NCI-H1436 (cell line): ENCODE measurements at places on chromosomes 16 and 17.

GRCh38 chr16:67399749-67400704 lies 6.7 kb upstream of the TPPP3 start:
- DNase-seq = no peak

- DNase-seq = no peak
These were observed 19.1 kb downstream of the NLRC5 start for GRCh38 chr16:57008440-57008839.

- DNase-seq = no peak
These were observed 34.6 kb upstream of the SMIM36 start for GRCh38 chr17:55545806-55546205.

- DNase-seq = no peak
These were observed 323.0 kb upstream of the TBX2 start for GRCh38 chr17:61076621-61077031.

DNA sequence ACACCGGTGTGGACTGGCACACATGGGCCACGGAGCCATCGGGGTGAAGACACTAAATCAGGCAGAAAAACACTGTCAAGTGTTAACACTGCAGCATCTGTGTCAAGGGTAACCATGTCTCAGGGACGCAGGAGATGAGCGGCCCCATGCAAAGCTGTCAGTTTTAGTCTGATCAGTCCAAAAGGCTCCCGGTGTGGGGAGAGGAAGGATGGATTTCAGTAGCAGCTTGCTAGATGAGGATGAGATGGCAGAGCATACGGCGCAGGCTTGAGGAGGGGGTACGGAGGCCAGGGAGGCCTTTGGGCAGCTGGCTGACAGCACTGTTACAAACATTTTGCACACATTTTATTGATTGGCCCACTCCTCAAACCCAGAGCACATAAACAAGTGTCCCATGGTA lies 98.1 kb downstream of the GNAO1 start:
- no peak for DNase-seq

GRCh38 chr16:50038756-50039529 lies 13.9 kb downstream of the CNEP1R1 start:
- no peak for DNase-seq

- DNase-seq = no peak
These were observed 256.7 kb downstream of the CDH11 start for GRCh38 chr16:64865069-64865696.

GRCh38 chr17:60887614-60888028 lies 210.0 kb downstream of the BCAS3 start:
- no peak for DNase-seq

GRCh38 chr16:89422905-89423630 lies 67.3 kb downstream of the ANKRD11 start:
- DNase-seq = no peak

DNA sequence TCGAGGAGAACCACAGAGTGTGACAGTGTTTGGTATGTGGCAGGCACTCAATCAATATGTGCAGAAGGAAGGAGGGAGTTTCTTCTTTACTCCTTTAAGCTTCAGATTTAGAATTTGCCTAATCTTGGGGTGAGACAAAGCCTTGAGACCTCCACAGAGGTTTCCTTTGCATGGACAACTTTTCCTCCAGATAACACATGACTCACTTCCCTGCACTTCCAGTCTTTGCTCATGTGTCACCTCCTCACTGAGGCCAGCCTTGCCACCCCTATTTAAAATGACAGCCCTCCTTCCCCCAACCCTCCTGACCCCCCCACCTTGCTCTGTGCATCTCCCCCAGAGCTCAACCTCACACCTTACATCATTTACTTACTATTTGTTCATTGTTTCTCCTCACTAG lies 17.4 kb upstream of the NOS2 start:
- DNase-seq = no peak

DNA sequence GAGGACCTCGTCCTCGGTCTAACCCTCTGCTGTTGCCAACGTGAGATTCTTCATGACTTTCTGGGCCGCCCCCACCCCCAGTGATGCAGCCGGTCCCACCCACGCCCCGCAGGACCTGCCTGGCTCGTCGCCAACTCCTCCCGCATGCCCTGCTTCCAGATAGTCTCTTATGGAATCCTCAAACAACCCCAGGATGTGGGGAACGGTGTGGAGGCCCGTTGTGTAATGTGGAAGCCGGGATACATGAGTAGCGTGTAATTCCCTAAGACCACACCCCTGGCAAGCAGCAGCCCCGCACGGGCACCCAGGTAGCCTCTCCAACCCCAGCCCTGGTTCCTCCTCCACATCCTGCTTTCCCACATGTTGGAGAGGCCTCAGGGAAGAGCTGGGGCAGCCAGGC lies 275.9 kb downstream of the C16orf95 start:
- DNase-seq = no peak

DNA sequence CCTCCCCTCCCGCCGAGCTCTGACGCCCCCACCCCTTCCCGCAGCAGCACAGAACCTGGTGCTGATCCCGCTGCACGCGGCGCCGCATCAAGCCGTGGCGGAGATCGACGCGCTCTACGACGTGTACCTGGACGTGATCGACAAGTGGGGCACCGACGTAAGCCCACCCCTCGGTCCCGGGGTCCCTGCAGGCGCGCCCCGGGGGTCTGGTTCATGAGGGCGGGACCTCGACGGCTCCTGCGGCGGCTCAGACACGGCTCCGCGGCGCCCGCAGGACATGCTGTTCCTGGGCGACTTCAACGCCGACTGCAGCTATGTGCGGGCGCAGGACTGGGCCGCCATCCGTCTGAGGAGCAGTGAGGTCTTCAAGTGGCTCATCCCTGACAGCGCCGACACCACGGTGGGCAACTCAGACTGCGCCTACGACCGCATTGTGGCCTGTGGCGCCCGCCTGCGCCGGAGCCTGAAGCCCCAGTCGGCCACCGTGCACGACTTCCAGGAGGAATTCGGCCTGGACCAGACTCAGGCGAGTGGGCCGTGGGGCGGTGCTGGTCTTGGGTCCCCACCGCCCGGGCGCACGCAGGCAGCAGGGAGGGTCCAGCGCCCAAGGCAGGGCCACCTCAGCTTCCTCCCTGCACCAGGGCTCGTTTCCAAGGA lies 1.4 kb downstream of the DNASE1L2 start:
- no peak for DNase-seq

GRCh38 chr17:77996256-77996655 lies 37.8 kb downstream of the TNRC6C start:
- DNase-seq = no peak

- DNase-seq = no peak
These were observed 8.3 kb downstream of the GRB2 start for GRCh38 chr17:75397217-75397616.

DNA sequence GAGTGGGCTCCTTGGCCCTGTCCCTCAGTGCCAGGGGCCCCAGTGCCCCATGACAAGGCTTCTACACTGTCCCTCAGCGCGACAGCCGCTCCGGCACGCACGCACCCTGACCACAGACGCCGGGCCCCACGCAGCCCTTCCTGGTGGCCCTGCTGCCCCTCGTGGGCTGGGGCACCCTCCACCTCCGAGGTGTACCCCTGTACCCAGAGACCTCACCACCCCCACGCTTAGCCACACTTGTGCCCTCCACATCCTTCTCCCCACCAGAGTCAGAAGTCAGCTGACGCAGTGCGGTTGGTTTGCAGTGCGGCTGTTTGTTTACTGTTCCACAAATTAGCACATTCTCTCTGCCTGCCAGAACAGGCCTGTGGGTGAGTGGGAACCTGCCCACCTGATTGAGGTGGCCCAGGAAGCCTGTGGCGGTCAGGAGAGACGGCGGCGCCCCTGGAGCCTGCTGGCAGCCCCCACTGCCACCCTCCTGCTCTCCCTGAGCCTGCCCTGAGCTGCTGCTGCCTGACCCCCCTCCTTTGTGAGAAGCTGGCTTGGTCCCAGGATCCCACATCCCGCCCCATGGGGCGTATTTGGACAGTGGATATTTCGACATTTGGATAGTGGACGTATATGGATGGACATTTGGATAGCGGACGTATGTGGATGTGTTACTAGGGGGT lies 38.0 kb upstream of the CDH15 start:
- no peak for DNase-seq

DNA sequence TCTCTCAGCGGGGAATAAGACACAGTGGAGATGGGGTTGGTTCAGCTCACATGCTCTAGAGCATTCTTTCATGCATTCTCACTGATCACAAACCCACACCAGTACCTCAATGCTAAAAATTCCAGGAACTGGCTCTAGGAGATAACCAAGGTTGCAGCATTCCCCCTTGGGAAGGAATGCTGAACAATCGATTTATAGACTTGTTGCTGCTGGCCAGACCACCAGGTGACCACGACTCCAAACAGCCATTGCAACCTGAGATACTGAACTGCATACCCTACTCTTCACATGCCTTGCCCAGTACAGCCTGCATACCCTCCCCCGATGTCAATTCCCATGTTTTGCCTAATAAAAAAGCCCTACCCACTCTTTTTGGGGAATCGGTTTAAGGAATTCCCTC lies 75.1 kb upstream of the GPRC5B start:
- DNase-seq = no peak

GRCh38 chr16:9836118-9836736 lies 346.0 kb downstream of the GRIN2A start:
- no peak for DNase-seq
